ENCODE measurements at places on chromosomes 4 and X. TPM values are rescaled to one million over a fixed set of nuclear protein-coding genes. Genes with fewer than 3 reads are reported as not detected.

- DNase-seq, result peak; percentile 58
- no peaks in the 10 kb centered on the region for H3K27me3 ChIP-seq
Measured at GRCh38 chrX:10189317-10190268, 32.8 kb downstream of the CLCN4 start.

GRCh38 chr4:122119739-122120138 is 32.4 kb upstream of the BLTP1 start:
- no peaks in the 10 kb centered on the region for H3K27me3 ChIP-seq
- no peaks in the 10 kb centered on the region for H3K36me3 ChIP-seq
- H3K4me1 ChIP-seq, result no peaks in the 10 kb centered on the region
- no peak for DNase-seq

GRCh38 chr4:18057821-18058533 is 36.4 kb upstream of the LCORL start:
- H3K4me1 ChIP-seq, result no peaks in the 10 kb centered on the region
- H3K36me3 ChIP-seq, result no peaks in the 10 kb centered on the region
- no peak for DNase-seq
- no peak overlapping the region for H3K27ac ChIP-seq
- H3K4me3 ChIP-seq, result no peak overlapping the region
- no peaks in the 10 kb centered on the region for H3K27me3 ChIP-seq

DNA sequence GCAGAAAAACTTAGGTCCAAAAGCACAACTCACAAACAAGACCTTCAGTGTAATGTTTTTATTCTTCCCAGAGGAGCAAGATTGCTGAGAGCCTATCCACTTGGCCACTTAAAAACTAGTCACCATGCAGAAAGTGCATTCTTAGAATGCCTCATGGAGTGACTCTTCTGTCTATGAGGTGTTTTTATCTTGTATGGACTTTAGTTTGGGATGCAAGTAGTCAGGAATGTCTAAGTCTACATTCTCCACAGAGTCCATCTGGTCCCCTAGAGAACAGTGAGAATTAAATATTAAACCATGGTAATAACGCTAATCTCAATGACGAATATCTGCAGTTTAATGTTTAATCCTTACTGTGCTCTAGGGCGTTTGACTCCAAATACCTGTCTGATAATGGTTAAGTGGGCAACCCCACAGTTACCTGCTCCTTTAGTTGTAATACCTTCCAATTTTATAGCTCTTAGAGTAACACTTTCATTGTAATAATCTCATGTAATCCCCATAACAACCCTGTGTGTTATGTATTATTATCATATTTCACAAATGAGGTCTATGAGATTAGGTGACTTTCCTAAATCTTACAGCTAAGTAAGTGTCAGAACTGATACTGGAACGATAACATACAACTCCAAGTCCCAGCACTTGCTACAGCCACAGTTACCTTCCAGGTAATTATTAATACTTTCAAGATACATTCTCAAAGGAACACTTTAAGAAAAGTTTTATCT is 235.6 kb upstream of the JADE1 start:
- H3K4me3 ChIP-seq, result peak overlapping the region; percentile 30
- H3K27ac ChIP-seq, result peak overlapping the region; percentile 82
- H3K36me3 ChIP-seq, result no peaks in the 10 kb centered on the region
- H3K4me1 ChIP-seq, result peaks cover 58% of the 10 kb centered on the region

Gene RXFP1
- total RNA-seq, result 3.1 TPM

GRCh38 chr4:48780865-48781214 is 761 bp upstream of the FRYL start:
- H3K4me1 ChIP-seq, result peaks cover 18% of the 10 kb centered on the region
- no peaks in the 10 kb centered on the region for H3K36me3 ChIP-seq
- peak overlapping the region; percentile 84 for H3K4me3 ChIP-seq
- DNase-seq, result peak; percentile 70
- no peaks in the 10 kb centered on the region for H3K27me3 ChIP-seq

DNA sequence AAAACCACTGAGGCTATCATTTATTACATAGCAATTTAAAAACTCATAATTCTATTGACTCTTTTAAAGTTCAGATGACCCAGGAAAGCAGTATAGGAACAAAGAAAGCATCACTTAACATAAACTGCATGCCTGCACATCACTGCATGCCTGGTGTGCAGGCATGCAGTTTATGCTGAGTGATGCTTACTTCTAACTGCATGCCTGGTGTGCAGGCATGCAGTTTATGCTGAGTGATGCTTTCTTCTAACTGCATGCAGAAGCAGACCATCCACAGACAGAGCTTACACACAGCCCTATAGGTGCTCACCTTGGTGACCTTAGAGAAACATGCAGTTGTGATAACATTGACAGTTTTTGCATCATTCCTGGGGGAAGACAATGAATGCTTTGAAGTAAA is 17.0 kb downstream of the SDAD1 start:
- DNase-seq, result no peak
- H3K36me3 ChIP-seq, result peaks cover 90% of the 10 kb centered on the region
- H3K4me3 ChIP-seq, result no peak overlapping the region
- no peak overlapping the region for H3K27ac ChIP-seq
- no peaks in the 10 kb centered on the region for H3K27me3 ChIP-seq

DNA sequence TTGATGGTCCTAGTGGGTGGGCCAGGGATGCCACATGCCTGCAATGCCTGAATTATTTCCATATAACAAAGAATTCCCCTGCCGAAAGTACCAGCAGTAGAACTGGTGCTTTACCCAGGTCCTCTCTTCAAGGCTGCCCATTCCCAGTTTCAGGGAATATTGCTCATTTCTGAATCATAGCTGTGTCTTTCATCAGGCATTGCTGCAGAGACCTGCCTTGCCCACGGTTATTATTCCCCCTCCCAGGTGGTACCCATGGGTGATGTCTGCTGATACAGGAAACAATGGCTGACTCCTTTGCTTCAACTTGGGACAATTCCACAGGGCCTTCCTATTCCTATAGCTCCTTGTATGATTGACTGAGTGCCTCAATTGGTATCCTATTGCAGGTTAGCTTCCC is 9.7 kb upstream of the IQCM start:
- H3K4me3 ChIP-seq, result no peak overlapping the region
- no peak overlapping the region for H3K27ac ChIP-seq
- DNase-seq, result peak; percentile 14
- H3K27me3 ChIP-seq, result no peaks in the 10 kb centered on the region

GRCh38 chr4:751676-752075 is 46.0 kb downstream of the PCGF3 start:
- 0 out of 2 replicates have a peak, but pooled peaks cover 8% of the 10 kb centered on the region for H3K4me1 ChIP-seq
- no peak overlapping the region for H3K27ac ChIP-seq
- H3K4me3 ChIP-seq, result no peak overlapping the region
- DNase-seq, result no peak

- no peaks in the 10 kb centered on the region for H3K27me3 ChIP-seq
- peaks cover 7% of the 10 kb centered on the region for H3K4me1 ChIP-seq
- no peak for DNase-seq
- no peak overlapping the region for H3K4me3 ChIP-seq
Measured at GRCh38 chr4:6680372-6681034, 13.2 kb upstream of the S100P start.

Gene CPZ
- total RNA-seq, result 13.4 TPM

- H3K4me1 ChIP-seq, result no peaks in the 10 kb centered on the region
- no peak overlapping the region for H3K27ac ChIP-seq
- no peaks in the 10 kb centered on the region for H3K36me3 ChIP-seq
Measured at GRCh38 chrX:572538-573124, 58.0 kb upstream of the SHOX start.

- H3K36me3 ChIP-seq, result no peaks in the 10 kb centered on the region
- no peaks in the 10 kb centered on the region for H3K4me1 ChIP-seq
- H3K27ac ChIP-seq, result no peak overlapping the region
- DNase-seq, result no peak
Measured at GRCh38 chr4:96126227-96126626, 286.3 kb downstream of the PDHA2 start.

DNA sequence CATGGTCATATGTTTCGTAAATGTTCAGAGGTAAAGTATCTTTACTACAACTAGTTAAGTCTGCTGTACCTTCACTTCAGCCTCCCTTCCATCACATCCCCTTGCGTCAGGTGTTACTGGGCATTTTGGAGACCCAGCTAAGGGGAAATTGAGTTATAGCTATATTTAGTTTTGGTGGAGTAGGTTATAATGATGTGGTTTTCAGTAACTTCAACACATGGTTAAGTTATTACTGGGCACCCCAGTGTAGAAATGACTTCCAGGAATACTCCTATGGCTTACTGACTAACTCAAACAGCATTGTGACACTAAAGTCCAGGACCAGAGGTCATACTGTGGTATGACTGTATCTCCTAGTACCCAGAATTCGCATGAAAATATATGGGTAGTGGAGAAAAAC is 23.4 kb upstream of the ACSL1 start:
- H3K27me3 ChIP-seq, result no peaks in the 10 kb centered on the region
- no peak overlapping the region for H3K27ac ChIP-seq
- 0 out of 2 replicates have a peak, but pooled peaks cover 4% of the 10 kb centered on the region for H3K4me1 ChIP-seq

GRCh38 chrX:39459952-39460351 is 637.8 kb downstream of the BCOR start:
- no peak for DNase-seq
- H3K27me3 ChIP-seq, result no peaks in the 10 kb centered on the region
- no peaks in the 10 kb centered on the region for H3K4me1 ChIP-seq
- H3K27ac ChIP-seq, result no peak overlapping the region
- H3K4me3 ChIP-seq, result no peak overlapping the region

DNA sequence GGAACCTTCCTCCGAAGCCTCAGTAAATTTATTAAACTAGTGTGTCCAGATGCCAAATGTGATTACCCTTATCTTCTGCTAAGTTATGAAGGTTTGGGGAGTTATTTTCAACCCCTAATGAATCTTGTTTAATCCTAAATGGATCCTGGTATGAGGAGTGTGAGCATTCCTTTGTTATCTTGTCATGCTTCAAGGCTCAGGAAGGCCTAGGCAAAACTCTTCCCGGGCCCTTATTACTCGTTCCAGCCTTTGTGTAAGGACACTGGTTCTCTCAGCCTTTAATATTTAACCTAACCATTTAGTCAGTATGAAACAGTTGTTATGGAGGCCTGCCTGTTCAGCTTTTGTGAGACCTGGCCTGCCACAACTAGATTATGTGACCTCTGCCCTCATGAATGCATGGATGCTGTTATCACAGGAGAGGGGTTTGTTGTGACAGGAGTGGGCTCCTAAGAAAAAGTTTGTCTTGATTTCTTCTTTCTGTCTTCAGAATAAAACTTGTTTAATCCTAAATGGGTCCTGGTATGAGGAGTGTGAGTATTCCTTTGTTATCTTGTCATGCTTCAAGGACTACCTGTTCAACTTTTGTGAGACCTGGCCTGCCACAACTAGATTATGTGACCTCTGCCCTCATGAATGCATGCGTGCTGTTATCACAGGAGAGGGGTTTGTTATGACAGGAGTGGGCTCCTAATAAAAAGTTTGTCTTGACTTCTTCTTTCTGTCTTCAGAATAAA is 181.7 kb downstream of the SLC39A8 start:
- H3K27me3 ChIP-seq, result no peaks in the 10 kb centered on the region
- no peaks in the 10 kb centered on the region for H3K36me3 ChIP-seq
- no peak overlapping the region for H3K27ac ChIP-seq
- DNase-seq, result no peak
- no peaks in the 10 kb centered on the region for H3K4me1 ChIP-seq

Gene STK32B
- total RNA-seq, result 6.4 TPM

GRCh38 chr4:52991472-52991871 is 129.4 kb downstream of the RASL11B start:
- no peak overlapping the region for H3K4me3 ChIP-seq
- H3K4me1 ChIP-seq, result peaks cover 14% of the 10 kb centered on the region
- no peaks in the 10 kb centered on the region for H3K36me3 ChIP-seq
- no peak overlapping the region for H3K27ac ChIP-seq
- no peaks in the 10 kb centered on the region for H3K27me3 ChIP-seq

Gene SLC10A3
- total RNA-seq, result 61.0 TPM

DNA sequence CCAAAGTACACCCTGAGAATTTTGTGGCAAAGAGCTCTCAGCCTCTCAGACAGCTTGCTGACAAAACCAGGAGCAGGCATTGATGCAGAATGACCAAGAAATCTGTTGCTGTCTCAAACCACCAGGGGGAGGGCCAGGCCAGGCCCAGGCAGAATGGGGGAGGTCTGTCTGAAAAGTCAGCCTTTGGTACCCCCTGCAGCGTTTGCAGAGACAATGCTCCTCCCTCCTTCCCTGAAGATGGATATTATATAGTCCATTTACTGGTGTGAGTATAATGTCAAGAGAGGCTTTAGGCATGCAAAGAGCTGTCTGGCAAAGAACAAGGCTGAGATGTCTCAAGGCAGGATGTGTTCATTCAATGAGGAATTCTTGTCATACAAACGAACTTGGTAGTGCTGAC is 52.9 kb upstream of the TRPC5OS start:
- no peaks in the 10 kb centered on the region for H3K4me1 ChIP-seq
- H3K27ac ChIP-seq, result no peak overlapping the region
- no peak overlapping the region for H3K4me3 ChIP-seq
- no peaks in the 10 kb centered on the region for H3K27me3 ChIP-seq
- DNase-seq, result peak; percentile 36
- no peaks in the 10 kb centered on the region for H3K36me3 ChIP-seq

Gene ANXA5
- total RNA-seq, result 1,164 TPM

GRCh38 chr4:123598331-123598730 is 201.7 kb downstream of the SPRY1 start:
- H3K4me1 ChIP-seq, result peaks cover 20% of the 10 kb centered on the region
- no peak for DNase-seq
- no peaks in the 10 kb centered on the region for H3K36me3 ChIP-seq

DNA sequence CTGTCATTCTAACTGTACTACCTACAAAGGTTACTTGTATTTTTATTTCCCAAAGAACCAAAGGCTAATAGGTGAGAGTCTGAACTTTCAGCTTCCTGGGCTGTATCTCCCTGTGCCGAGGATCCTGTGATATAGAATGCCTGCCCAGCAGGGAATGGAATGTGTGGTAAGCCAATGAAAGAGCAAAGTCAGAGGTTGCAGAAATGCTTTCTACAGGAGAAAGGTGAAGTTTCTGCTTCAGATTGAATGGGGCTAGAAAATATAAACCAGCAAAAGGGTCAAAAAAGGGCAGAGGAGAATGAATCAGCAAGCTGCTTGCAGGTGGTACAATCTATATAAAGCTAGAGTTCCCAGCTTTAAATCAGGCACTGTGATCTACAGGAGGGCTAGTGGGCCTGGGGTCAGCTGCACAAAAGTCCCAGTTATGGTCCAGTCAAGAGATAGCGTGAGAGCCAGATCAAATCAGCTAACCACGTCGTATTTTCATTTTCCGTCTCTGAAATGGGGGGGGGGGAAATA is 146.1 kb downstream of the DCTD start:
- no peaks in the 10 kb centered on the region for H3K36me3 ChIP-seq
- H3K27ac ChIP-seq, result no peak overlapping the region
- DNase-seq, result no peak
- no peaks in the 10 kb centered on the region for H3K4me1 ChIP-seq
- no peaks in the 10 kb centered on the region for H3K27me3 ChIP-seq
